ENCODE measurements at places on chromosomes 7 and 10. TPM values are rescaled to one million over a fixed set of nuclear protein-coding genes. Genes with fewer than 3 reads are reported as not detected.

DNA sequence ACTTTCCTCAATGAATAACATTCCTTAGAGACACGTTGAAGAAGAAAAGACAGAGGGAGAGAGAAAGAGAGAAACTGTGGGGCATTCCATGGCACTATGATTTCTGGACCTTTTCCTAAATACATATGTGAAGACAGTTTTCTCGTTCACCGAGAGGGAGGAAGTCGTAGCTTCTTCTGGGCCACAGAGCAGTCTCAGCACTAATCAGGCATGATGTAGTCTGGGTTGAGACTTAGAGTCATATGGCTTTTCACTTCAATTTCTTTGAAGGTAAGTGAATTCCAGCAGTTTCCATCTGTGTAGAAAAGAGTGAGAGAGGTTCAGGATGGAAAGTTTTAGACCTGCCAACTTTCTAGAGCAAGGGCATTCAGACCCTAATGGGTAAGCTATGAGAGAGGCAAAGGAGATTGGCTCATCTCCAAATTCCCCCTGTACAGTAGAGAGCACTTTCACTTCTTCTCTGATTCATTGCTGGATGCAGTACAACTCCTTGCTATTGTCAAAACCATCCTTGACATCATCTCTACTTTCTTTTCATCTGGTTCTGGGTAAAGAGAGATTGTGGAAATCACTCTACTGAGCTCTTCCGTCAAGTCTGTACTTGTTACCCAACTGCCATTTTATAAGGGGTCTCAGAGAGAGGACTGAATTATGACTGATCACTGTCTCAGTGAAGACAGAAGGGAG is 31.5 kb upstream of the OR9A4 start:
- no peak for DNase-seq

GRCh38 chr10:126455036-126455765 is 66.9 kb upstream of the ADAM12 start:
- DNase-seq: no peak

- no peak for DNase-seq
These were observed 51.8 kb downstream of the DPYSL4 start for GRCh38 chr10:132238371-132239125.

DNA sequence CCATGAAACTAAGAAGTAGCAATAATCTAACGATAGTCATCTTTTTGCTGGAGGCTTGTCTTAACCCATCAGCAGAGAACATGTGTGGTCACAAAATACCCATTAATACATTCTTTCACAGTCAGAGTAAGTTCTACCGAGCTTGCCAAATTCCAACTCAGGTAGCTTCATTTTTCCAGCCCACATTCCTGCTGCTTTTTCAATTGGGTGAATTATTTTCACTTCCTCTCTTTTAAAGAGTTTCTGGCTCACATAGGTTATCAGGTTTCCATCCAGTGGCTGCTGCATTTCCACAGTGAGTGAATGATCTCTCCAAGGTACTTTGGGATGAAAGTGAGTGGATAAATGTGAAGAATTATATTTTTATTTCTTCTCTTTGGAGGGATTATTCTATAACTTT is 233.1 kb downstream of the SEMA3E start:
- no peak for DNase-seq

- DNase-seq: no peak
These were observed 19.1 kb upstream of the LEP start for GRCh38 chr7:128221929-128222403.

- no peak for DNase-seq
These were observed 187.7 kb downstream of the ELFN1 start for GRCh38 chr7:1857487-1858421.

- no peak for DNase-seq
These were observed 103.5 kb upstream of the FAM3C start for GRCh38 chr7:121499624-121500023.

DNA sequence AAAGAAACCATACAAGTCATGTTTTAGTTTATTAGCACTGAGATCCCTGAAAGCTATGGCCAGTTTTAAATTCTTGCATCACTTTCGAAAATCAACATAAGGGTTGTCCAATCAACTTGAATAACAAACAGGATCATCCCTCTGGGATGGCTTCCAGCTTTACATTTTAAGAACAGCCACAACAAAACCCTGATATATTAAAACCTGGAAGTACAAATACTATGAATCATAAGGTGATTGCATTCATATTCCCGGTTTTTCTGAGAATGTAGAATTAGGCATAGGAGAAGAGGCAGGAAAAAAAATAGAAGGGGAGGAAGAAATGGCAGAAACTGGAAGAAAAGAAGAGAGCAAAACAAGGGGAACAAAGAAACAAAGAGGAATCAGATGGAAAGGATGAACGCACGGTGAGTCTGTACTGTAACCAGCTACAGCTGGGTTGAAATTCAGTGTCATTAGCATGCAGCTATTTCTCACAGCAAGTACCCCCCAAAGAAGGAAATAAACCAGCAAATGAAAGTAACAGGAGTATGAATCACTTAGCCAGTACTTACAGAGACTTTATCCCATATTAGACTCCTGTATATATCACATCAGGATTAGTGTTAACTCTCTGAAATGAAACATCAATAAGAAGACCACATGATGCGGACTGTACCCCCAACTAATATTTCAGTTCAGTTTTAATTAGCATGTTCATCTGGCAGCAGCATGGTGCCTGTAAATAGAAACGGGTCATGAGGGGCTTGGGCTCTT is 301.3 kb downstream of the RNLS start:
- DNase-seq: no peak

DNA sequence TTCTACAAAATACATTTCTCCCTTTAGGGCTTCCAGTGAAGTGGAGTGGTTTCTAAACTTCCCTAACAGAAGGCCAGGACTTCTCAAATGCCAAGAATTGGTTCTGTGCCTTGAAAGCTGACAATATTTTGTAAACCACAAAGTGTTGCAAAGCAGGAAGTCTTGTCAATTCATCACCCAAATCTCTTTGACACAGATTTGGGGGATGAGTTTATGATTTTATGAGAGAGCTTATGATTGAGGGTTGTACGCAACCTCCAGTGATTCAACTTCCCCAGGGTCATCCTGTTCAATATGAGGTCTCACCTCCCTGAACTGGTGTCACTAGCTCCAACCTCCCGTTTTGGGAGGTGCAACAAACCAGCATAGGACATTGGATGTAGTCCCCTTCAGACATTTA is 83.7 kb downstream of the PRLHR start:
- no peak for DNase-seq

DNA sequence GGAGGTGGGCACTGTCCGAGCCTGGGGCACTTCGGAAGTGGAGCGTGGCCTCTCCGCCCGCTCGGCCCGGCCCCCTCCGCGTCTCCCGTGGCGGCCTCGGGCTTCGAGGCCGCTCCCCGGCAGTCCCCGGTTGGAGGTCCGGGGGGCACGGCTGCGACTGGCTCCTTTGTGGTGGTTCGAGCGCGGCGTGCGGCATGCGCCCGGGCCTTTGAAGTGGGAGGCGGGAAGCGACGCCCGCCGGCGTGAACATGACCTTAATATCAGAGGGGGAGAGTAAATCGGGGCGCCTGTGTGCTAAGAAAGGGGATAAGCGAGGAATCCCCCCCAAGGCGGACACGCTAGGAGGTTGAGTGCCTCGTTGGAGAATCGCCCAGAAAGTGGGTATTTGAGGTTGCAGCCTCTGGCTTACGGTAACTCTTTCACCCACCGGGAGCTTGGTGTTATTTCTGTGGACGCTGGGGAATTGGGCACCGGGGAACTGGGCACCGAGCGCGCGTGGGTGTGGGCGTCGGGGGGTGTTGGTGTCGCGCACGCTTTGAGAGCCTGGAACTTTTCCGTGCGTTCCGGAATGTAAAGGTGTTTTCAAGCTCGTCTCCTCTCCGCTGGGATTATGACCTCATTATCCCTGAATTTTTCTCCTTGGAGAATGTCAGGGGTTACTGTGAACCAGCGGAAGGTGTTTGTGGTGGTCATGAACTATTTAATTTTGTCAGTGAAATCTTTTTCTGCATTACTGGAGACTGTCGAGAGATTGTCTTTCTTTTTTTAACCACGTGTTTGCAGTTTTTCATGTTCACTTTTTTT is 660 bp downstream of the SUV39H2 start:
- DNase-seq: peak; percentile 61

- DNase-seq: peak; percentile 76
These were observed 4.0 kb upstream of the SH3PXD2A start for GRCh38 chr10:103859161-103860086.

- DNase-seq: no peak
These were observed 87.1 kb upstream of the TMEM106B start for GRCh38 chr7:12124028-12124427.

GRCh38 chr7:37590824-37591223 is 92.7 kb upstream of the GPR141 start:
- DNase-seq: no peak

LRRTM3 gene
- 0.31 TPM for total RNA-seq

TMEM196 gene
- not detected for total RNA-seq

GRM3 gene
- not detected for total RNA-seq

ADAM12 gene
- total RNA-seq: 5.8 TPM

METTL27 gene
- total RNA-seq: 6.2 TPM

MUC3A gene
- total RNA-seq: 0.36 TPM

WDR86 gene
- total RNA-seq: 101 TPM

C10orf67 gene
- 1.2 TPM for total RNA-seq

LRIT1 gene
- total RNA-seq: not detected

SH2B2 gene
- 9.9 TPM for total RNA-seq

NEUROD6 gene
- total RNA-seq: not detected

STAG3 gene
- total RNA-seq: 11.0 TPM

ABCB4 gene
- 3.3 TPM for total RNA-seq
